ENCODE measurements at places on chromosomes 3 and 15.

GRCh38 chr3:185758912-185759311 is 65.9 kb downstream of the IGF2BP2 start:
- no peak for DNase-seq

DNA sequence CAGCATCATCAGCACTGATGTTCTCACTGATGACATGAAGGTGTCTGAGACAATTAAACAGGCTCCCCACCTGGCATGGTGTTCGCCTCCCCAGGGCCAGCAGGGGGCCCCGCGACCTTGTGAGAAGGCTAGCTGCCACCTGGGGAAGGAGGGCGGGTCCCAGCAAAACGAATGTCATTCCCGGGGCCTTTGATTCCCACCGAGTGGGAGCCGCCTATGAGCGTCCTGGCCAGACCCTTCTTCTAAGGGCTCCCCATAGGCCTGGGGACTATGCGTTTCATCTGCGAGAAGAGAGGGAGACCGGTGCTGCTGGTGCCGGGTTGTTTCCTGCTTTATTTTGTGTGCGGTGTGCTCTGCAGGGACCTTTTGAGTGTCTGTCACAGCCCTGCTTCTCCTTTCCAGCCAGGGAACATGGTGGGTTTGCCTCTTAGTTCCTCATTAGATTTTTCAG is 20.5 kb upstream of the MINDY4B start:
- no peak for DNase-seq

DNA sequence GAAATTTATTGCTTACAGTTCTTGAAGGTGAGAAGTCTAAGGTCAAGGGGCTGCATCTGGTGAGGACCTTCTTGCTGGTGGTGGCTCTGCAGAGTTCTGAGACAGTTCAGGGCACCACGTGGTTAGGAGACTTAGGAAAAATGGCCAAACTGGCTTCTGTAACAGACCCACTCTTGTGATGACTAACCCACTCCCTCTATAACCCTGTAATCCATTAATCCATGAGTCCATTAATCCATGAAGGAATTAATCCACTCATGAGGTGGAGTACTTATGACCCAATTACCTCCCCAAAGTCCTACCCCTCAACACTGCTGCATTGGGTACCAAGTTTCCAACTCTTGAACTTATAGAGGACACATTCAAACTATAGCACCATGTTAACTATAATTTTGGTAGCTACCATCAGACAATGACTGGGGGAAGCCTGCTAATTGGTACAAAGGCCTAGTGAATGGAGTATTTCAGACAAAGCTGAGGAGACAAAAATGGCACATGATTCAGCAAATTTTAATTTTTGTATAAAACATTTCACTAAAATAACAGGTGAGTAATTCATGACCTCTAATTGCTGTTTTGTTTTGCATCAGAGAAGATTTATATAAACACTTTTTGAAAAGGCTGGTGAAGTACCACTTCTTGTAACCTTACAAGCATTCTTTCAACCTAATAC is 374.1 kb upstream of the TBL1XR1 start:
- no peak for DNase-seq

- DNase-seq, result no peak
These were observed 112.5 kb downstream of the RAP2B start for GRCh38 chr3:153274561-153274960.

GRCh38 chr3:187974871-187975271 is 179.1 kb upstream of the LPP start:
- no peak for DNase-seq

Measured in stimulated activated CD8-positive, alpha-beta memory T cell treated with anti-CD3 and anti-CD28 coated beads, Interleukin-2, amount 100 ng/mL, for 1 hour (primary cell).